Activated T-helper 1 cell treated with Interleukin-2 at 50 U/mL for 16 hours (primary cell): ENCODE measurements at places on chromosomes 5 and 9.

GRCh38 chr9:72564479-72565281, 43.3 kb downstream of the TMC1 start:
- DNase-seq, result no peak

DNA sequence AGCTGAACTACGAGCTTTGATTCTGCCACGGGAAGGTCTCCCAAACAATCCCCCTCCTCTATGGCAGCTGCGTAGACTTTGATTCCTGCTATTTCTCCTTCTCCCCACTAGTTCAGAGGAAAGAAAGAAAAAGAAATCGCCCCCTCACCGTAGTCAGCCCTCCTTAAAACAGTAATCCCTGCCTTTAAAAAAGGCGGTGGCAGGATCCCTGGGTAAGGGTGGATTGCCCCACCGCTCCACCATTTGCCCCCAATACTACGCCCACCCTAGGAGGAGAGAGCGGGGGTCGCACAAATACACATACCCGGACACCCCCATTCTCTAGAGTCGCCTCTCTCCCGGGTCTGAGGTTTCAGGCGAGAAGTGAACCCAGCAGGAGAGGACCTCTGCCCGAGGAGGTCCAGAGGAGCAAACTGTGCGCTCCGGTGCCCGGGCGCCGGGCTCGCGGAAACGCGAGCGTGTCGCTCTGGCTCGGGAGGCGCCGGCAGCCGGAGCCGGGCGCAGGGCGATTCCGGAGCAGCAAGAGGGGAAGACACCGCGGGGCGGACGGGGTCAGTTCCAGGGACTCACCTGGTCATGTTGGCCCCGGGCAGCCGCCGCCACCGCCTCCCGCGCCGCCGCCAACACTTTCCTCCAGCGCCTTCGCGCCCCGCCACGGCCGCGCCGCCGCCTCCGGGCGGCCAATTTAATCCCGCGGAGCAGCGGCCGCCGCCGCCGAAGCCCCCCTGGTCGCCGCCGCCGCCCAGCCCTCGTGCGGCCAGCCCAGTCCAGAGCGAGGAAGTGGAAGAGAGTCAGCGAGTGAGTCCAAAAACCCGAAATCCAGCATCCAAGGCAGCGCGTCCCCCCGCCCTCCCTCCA, 1057.7 kb upstream of the DMAC1 start:
- no peak for DNase-seq

DNA sequence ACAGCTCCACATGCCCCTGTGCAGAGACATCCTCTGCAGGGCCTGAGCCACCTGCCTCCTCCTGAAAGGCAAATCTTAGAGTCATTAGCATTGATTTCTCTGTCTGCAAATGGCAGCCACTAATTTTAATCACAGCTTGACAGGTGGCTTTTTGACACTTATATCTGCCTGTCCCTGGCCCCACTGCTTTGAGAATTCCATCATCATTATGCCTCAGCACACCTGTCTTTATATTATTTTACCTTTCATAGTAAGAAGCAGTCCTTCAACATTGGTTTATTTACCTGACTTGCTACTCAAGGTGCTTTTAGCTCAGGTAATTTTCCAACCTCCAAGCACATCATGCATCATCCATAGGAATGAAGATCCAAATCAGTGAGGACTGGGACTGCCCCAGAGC, 451.3 kb downstream of the MTRR start:
- no peak for DNase-seq

DNA sequence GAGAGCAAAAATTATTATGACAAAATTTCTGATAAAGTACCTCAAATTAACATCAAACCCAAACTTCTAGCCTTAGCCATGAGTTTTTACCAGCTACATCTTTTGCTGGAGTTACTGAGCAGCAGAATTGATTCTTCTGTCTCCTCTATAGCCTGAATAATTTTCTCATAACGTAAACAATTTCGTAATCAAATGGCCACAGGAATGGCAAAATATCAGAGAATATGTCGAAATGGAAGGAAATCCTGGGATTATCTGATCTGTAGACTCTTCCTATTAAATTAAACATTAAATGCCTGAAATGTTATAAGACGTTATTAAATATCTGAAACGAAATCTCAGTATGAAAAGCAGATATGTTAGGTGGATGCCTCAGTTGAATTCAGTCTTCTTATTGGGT, 41.1 kb downstream of the LURAP1L start:
- no peak for DNase-seq

DNA sequence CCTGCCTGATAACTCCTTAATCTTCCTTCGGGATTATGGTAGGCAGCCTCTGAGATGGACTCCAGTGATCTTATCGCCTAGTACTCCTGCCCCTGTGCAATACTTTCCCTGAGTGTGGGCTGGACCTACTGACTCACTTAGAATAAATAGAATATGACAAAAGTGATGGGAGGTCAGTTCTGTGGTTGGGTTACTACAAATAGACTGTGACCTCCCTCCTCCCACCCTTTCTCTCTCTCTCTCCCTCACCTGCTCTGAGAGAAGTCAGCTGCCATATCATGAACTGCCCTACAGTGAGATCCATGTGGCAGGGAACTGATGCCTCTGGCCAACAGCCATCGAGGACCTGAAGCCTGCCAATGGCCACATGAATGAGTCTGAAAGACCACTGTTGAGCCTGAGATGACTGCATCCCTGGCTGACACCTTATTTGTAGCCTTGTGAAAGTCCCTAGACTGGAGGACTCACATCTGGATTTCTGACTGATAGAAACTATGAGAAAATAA, 31.7 kb downstream of the NRG2 start:
- no peak for DNase-seq

- DNase-seq, result no peak
These were observed 64.7 kb upstream of the GRAMD2B start for GRCh38 chr5:126358525-126358924.

GRCh38 chr9:87824216-87824875, 58.3 kb upstream of the SPATA31E1 start:
- DNase-seq, result no peak
